ENCODE measurements at places on chromosomes 3 and 15. TPM values are rescaled to one million over a fixed set of nuclear protein-coding genes. Genes with fewer than 3 reads are reported as not detected.

TRIM42 gene
- not detected for total RNA-seq

INSYN1 gene
- not detected for total RNA-seq

ULK4 gene
- 19.2 TPM for total RNA-seq

ZMAT3 gene
- total RNA-seq, result 22.5 TPM

TICRR gene
- total RNA-seq, result 0.14 TPM

NDUFB5 gene
- total RNA-seq, result 25.4 TPM

UPK1B gene
- total RNA-seq, result not detected

RASGRP1 gene
- total RNA-seq, result 65.9 TPM

SLC51A gene
- total RNA-seq, result not detected

NR2E3 gene
- total RNA-seq, result not detected

PTH1R gene
- total RNA-seq, result not detected

KLHL40 gene
- not detected for total RNA-seq

CPNE9 gene
- total RNA-seq, result 0.49 TPM

TRIM71 gene
- total RNA-seq, result not detected

GOLGA6D gene
- total RNA-seq, result not detected

FAM43A gene
- total RNA-seq, result 13.2 TPM

CISH gene
- total RNA-seq, result 2.4 TPM

PRTG gene
- total RNA-seq, result not detected

LTK gene
- total RNA-seq, result 0.56 TPM

DPPA2 gene
- total RNA-seq, result not detected

NTRK3 gene
- total RNA-seq, result not detected

CPLX3 gene
- not detected for total RNA-seq

CHAC1 gene
- not detected for total RNA-seq

EPHB1 gene
- total RNA-seq, result 0.60 TPM

CASR gene
- not detected for total RNA-seq

SI gene
- total RNA-seq, result not detected

MYLK gene
- 0.39 TPM for total RNA-seq
